ENCODE measurements at places on chromosomes 1 and 21.

DNA sequence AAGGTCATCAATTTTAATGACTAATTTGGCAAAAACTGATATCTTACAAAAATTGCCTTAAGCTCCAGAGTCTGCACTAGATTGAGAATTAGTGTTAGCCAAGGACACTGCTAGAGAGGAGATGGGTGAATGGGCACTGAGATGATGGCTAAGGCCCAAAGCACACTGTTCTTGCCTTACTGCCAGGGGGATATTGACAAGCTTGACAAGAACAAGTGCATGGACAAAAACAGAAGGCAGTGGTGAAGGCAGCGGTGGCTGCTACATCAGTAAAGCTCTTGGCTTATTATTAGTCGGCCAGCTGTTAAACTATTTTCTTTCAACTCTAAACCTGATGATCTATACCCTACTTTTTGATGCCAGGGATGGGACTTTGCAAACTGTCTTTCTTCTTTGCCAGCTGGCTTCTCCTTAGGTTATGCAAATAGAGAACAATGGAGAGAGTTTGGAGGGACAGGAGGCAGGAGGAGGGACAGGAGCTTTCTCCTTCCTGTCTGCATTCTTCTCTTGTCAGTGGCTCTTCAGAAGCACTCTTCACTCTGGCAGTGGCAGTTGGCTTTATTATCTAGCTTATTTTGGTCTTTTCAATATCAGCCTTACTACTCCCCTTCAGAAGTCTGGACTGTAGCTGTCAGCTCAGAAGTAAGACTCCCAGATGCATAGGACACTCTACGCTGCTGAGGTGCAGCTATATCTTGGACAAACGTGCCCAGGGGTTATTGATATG is 853.5 kb upstream of the TMPRSS15 start:
- no peak for DNase-seq

- DNase-seq = no peak
Measured at GRCh38 chr1:215418876-215419447, 148.1 kb upstream of the KCTD3 start.

DNA sequence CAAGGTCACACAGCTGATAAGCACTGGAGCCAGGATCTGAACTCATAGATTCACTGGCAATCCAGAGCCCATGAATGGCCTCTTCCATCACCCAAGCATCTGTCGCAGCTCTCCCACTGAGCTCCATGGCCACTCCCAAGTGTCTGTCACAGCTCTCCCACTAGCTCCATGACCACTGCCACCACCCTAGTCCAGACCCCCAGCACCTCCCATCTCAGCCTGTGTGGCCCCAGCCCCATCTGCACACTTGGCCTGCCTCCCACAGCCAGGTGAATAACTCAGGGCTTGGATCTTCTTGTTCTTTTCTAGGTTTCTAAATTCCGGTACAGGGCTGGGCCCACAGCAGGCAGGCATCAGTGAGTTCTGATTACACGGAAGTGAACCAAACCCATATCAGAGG is 76.0 kb downstream of the GLIS1 start:
- DNase-seq = no peak

- no peak for DNase-seq
Measured at GRCh38 chr1:210024996-210025395, 87.0 kb downstream of the SYT14 start.

- DNase-seq = peak; percentile 52
Measured at GRCh38 chr1:241934201-241934848, 23.2 kb upstream of the BECN2 start.

DNA sequence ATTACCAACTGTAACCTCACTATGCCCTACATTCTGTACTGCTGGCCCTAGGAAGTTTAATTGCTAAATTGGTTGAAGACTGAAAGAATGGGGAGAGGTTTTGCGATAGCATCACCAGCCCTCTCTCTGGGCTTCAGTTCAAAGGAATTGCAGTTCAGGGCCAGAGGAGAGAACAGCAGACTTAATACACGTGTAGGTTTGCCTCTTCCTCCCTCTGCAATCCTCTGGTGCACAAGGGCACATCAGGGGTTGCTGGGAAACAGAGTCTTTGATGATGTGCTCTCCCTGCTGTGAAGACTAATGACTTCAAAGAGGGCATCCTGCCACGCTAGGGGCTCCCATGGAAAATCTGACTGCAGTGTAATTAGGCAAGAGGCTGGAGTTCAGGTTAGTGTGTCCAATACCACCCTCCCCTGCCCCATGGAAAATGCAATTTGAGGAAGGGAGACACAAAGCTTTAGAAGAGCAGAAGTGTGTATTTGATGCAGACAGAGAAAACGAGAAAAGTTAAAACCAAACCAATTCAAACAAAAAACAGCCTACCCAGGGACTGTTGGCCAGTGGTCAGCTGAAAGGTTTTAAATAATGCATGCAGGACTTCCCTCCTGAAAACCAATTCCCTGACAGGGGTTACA is 167.9 kb downstream of the ASTN1 start:
- DNase-seq = no peak

GRCh38 chr1:227707846-227708245 is 27.3 kb downstream of the JMJD4 start:
- no peak for DNase-seq

GRCh38 chr1:184524248-184524647 is 137.4 kb downstream of the C1orf21 start:
- DNase-seq = no peak

- no peak for DNase-seq
Measured at GRCh38 chr1:44700573-44700972, 26.1 kb downstream of the ARMH1 start.

GRCh38 chr1:7266561-7266960 is 481.3 kb downstream of the CAMTA1 start:
- DNase-seq = no peak

DNA sequence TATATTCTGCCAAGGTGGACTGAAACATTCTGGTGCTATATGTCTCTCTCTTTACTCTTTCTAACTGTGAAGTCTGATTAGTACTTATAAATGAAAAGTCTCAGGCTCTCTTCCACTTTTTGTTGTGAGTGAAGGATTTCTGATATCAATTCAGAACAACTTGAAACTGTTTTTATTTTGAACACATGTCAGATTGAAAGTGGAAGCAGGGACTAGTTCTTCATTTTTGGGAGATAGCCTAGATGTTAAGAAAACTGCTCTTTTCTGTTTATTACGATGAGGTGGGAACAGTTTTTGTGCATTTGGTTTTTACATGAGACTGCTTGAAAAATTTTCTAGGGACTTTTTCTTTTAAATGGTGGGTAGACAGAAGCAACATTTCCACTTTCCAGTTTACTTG is 14.5 kb upstream of the GBP3 start:
- DNase-seq = no peak

GRCh38 chr21:25963181-25963580 is 207.4 kb downstream of the APP start:
- DNase-seq = no peak

Data from stromal cell of bone marrow (primary cell).